Kidney (tissue), 22 donors: ENCODE measurements at places on chromosomes 13 and 19. TPM values are rescaled to one million over a fixed set of nuclear protein-coding genes. Genes with fewer than 3 reads are reported as not detected.

- H3K27ac ChIP-seq: peak within 1 kb of the TSS; percentile 67
- H3K36me3 ChIP-seq: no peaks in the 10 kb centered on the region
- peak within 1 kb of the TSS; percentile 16 for H3K4me3 ChIP-seq
- peak; percentile 95 for DNase-seq
- H3K27me3 ChIP-seq: peaks cover 5% of the 10 kb centered on the region
These were observed at the start of gene LYL1 for GRCh38 chr19:13102666-13103580. TSS of gene LYL1 (minus strand) at chr19:13102858. CDS start at chr19:13101171, 1,687 bp downstream.

DNA sequence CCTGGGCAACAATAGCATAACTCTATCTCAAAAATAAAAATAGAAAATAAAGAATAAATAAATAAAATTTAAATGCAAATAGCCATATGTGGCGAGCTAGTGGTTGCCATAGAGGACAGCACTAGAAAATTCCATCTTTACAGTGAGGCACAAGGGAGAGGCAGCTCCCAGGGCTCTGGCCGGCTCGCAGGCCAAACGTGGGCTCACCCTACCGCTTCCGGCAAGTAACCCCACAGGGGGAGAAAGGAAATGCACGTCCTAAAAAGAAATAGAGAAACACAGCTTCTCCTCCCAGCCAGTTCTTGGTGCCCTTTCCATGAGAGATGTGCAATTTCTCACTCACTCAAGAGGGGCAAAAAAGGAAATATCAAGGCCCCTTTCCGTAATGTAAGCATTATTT is 12.4 kb upstream of the GRWD1 start:
- H3K27ac ChIP-seq: no peak overlapping the region
- H3K27me3 ChIP-seq: no peaks in the 10 kb centered on the region
- H3K36me3 ChIP-seq: no peaks in the 10 kb centered on the region
- no peak overlapping the region for H3K4me3 ChIP-seq
- no peak for DNase-seq
- H3K4me1 ChIP-seq: no peaks in the 10 kb centered on the region

- peak; percentile 65 for DNase-seq
- H3K27me3 ChIP-seq: no peaks in the 10 kb centered on the region
- H3K4me1 ChIP-seq: peaks cover 29% of the 10 kb centered on the region
- H3K36me3 ChIP-seq: no peaks in the 10 kb centered on the region
These were observed 1.1 kb downstream of the NAXD start for GRCh38 chr13:110616103-110617101.

DNA sequence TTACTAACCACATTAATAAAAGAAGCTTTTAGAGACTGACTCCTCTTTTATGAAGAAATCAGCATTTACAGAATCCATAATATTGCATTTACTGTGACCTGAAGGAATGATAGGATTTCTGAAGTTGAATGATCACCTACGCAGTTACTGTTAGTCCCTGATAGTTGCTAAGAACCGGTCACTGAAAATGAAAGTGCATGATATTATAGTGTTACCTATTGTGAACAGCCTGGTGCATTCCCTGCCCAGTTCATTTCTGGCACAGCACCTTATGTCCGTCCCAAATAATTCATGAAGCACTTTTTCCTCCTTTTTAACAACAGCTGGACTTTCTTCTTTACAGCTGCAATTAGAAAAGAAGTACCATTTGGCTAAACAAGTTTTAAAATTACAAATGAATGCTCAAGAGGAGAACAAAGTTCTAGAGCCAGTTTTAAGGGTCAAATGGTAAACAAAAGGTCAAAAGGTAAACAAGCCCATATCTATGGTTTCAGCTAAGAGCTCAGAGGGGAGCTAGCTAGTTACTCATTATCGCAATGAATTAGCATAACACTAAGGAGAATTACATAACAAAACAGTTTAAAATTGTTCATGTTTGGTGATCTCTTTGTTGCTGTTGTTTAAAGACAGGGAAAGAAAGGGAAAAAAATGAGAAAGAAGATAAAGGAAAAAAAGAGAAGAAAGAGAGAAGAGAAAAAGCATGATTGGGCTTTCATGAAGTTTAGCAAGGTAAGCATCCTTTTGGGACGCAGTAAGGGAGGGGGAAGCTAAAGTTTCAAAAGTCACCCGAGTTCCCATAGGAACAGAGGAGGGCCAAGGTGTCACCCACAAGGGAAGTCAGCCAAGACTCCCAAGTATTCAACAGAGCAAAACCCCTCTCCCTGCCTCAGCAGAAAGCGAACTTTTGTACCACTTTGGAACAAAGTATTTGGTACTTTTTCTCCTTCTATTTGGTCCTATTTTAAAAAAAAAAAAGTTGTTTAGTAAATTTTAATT is 50.2 kb downstream of the FLT3 start:
- no peaks in the 10 kb centered on the region for H3K27me3 ChIP-seq
- H3K27ac ChIP-seq: no peak overlapping the region
- H3K36me3 ChIP-seq: no peaks in the 10 kb centered on the region
- H3K4me1 ChIP-seq: no peaks in the 10 kb centered on the region
- H3K4me3 ChIP-seq: no peak overlapping the region

DNA sequence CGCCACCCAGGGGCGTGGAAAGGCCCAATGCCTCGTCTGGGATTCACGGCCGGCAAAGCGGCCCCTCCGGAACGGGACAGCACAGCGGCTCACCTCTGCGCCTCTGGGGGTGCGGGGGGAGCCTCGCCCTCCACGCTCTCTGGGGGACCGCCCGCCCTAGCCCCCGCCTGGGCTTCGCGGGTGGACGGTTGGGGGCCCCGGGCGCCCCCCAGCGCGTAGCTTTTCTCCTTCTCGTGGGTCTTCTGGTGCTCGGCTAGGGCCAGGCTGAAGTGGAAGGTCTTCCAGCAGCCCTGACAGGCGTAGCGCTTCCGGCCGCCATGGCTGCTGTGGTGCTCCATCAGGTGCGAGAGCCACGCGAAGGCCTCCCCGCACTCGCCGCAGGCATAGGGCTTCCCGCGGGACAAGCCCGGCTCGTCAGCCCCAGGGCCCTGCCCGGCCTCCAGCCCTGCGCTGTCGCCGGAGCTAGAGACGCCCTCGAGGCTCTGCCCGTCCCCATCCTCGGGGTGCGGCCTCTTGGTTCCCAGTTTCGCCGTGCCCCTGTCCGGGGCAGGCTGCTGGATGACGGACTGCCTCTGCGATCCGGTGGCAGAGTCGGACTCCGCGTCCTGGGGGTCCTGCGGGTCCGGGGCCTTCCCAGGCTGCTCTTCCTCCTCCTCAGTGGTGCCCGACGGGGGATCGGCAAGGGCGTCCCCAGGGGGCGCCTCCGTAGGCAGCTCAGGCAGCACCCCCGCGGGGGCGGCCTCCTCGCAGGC is 13.3 kb downstream of the ZSCAN18 start:
- no peak for DNase-seq
- H3K27me3 ChIP-seq: no peaks in the 10 kb centered on the region
- H3K4me3 ChIP-seq: no peak overlapping the region
- no peaks in the 10 kb centered on the region for H3K4me1 ChIP-seq
- no peak overlapping the region for H3K27ac ChIP-seq
- H3K36me3 ChIP-seq: peaks cover 2% of the 10 kb centered on the region

DNA sequence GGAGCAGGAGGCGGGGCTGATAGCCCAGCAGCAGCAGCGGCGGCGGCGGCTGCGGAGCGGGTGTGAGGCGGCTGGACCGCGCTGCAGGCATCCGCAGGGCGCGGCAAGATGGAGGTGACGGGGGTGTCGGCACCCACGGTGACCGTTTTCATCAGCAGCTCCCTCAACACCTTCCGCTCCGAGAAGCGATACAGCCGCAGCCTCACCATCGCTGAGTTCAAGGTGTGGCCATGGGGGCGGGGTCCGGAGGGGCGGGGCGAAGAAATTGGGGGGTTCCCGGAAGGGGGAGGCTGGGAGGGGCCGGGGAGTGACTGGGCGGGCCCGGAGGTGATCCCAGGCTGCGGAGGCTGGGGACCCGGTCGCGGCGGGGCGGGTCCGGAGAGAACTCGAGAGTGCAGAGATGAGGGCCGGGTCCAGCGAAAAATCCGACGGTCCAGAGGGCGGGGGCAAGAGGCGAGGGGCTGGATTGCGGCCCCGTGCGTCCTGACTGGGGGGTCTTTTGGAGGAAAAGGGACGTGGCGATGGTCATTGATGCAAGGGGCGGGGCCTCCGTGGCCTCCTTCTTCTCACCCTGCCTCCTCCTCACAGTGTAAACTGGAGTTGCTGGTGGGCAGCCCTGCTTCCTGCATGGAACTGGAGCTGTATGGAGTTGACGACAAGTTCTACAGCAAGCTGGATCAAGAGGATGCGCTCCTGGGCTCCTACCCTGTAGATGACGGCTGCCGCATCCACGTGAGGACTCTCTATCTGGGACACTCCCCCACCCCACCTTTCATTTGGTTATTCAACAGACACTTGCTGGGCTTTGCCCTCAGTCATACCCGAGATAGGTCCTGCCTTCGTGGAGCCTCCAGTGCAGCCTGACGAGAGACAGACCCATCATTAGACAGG is at the start of gene TBCB:
Gene TBCB, plus strand, starts transcription at position 16 of the 891 bp plus-strand sequence. Its CDS starts 93 bp downstream, at position 109.
- peaks cover 3% of the 10 kb centered on the region for H3K36me3 ChIP-seq
- no peak for DNase-seq
- H3K4me3 ChIP-seq: peak within 1 kb of the TSS; percentile 89

DNA sequence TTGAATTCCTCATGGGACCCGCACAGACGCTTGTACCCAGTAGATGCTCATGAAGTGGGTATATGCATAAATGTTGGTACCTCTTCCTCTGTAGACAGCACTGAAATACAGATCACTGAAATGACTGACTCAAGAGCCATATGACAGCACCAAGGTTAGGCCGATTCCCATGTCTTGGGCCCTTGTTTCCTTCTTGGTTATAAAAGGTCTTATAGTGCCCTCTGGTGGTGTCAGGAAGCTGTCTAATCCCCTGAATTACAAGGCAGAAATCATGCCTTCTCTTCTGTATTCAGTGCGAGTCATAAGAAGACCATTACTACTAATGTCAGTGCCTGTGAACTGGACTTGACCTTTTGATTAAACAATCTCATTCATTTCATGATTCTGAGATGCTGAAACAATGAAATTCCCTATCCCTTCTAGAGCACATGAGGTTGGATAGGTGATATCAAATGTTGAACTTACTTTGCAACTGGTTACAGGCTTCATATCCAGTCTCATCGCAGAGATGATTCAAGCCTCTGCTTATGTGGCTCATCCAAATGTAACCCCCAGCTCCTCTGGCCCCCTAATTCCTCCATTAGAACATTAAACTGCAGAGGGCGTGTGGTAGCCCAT is 59.7 kb downstream of the SPATA13 start:
- no peaks in the 10 kb centered on the region for H3K27me3 ChIP-seq
- H3K4me1 ChIP-seq: peaks cover 30% of the 10 kb centered on the region
- no peak overlapping the region for H3K4me3 ChIP-seq
- H3K36me3 ChIP-seq: no peaks in the 10 kb centered on the region

DNA sequence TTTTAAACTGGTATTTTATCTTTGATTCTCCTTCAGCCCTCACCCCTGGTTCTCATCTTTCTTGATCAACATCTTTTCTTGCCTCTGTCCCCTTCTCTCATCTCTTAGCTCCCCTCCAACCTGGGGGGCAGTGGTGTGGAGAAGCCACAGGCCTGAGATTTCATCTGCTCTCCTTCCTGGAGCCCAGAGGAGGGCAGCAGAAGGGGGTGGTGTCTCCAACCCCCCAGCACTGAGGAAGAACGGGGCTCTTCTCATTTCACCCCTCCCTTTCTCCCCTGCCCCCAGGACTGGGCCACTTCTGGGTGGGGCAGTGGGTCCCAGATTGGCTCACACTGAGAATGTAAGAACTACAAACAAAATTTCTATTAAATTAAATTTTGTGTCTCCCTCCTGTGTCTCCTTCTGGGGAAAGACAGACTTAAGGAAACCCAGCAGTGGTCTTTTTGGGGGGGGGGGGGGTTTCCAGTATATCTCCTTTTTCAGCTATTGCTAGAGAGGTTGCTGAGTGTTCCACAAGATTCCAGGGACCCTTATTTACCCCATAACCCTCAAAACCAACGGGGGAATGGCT is 1.5 kb upstream of the RAD23A start:
- no peak for DNase-seq
- no peaks in the 10 kb centered on the region for H3K27me3 ChIP-seq
- no peak overlapping the region for H3K27ac ChIP-seq
- H3K4me1 ChIP-seq: peaks cover 41% of the 10 kb centered on the region

GRCh38 chr13:85236413-85236812 is 562.8 kb downstream of the SLITRK6 start:
- H3K36me3 ChIP-seq: no peaks in the 10 kb centered on the region
- no peak overlapping the region for H3K4me3 ChIP-seq
- no peaks in the 10 kb centered on the region for H3K4me1 ChIP-seq
- no peaks in the 10 kb centered on the region for H3K27me3 ChIP-seq
- no peak overlapping the region for H3K27ac ChIP-seq
- no peak for DNase-seq

GRCh38 chr19:13781547-13781946 is 7.3 kb downstream of the C19orf53 start:
- no peak overlapping the region for H3K4me3 ChIP-seq
- DNase-seq: no peak
- H3K36me3 ChIP-seq: peaks cover 14% of the 10 kb centered on the region
- no peak overlapping the region for H3K27ac ChIP-seq
- H3K27me3 ChIP-seq: no peaks in the 10 kb centered on the region
- H3K4me1 ChIP-seq: peaks cover 3% of the 10 kb centered on the region

- no peaks in the 10 kb centered on the region for H3K27me3 ChIP-seq
- H3K36me3 ChIP-seq: no peaks in the 10 kb centered on the region
- H3K4me3 ChIP-seq: no peak overlapping the region
- no peak overlapping the region for H3K27ac ChIP-seq
These were observed 725.2 kb upstream of the SLITRK1 start for GRCh38 chr13:84607261-84608013.

PTPRS gene
- 103 TPM for total RNA-seq

PPFIA3 gene
- 7.1 TPM for total RNA-seq
